ENCODE measurements at places on chromosomes 11 and 22. TPM values are rescaled to one million over a fixed set of nuclear protein-coding genes. Genes with fewer than 3 reads are reported as not detected.

APOBEC3A gene
- 12.6 TPM for total RNA-seq

CRACR2B gene
- 5.6 TPM for total RNA-seq

DEFB131B gene
- not detected for total RNA-seq

MLC1 gene
- total RNA-seq, result 3.1 TPM

GALR3 gene
- not detected for total RNA-seq

IZUMO1R gene
- not detected for total RNA-seq

TSSC4 gene
- 18.1 TPM for total RNA-seq

OR10A2 gene
- not detected for total RNA-seq

LIPT2 gene
- 2.1 TPM for total RNA-seq

OR51E2 gene
- 0.10 TPM for total RNA-seq

LRRN4CL gene
- 12.7 TPM for total RNA-seq

TENM4 gene
- 27.2 TPM for total RNA-seq

ALDH3B1 gene
- total RNA-seq, result 2.1 TPM

NPTXR gene
- 2.5 TPM for total RNA-seq

- DNase-seq, result no peak
These were observed 9.2 kb upstream of the TSKU start for GRCh38 chr11:76773921-76774361.

- no peak for DNase-seq
These were observed 30.6 kb downstream of the KIRREL3 start for GRCh38 chr11:126969865-126970479.

DNA sequence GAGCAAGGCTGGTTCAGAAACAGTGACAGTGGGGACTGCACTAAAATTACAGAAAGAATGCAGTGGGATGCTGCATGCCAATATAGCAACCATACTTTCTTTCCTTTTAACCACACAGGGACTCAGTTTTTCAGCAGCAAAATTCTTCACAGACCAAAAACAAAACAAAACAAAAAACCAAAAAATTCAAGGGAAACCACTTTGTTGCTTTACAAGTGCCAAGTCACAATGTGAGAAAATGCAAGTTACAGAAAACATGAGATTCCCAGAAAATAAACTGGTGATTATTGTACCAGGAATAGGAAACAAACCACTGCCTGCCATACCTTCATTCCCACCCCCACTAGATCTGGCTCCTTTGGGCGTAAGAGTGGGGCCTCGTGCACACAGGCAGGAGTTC, 52.6 kb downstream of the TENM4 start:
- no peak for DNase-seq

GRCh38 chr22:44524806-44525205, 26.8 kb upstream of the RTL6 start:
- DNase-seq, result no peak

DNA sequence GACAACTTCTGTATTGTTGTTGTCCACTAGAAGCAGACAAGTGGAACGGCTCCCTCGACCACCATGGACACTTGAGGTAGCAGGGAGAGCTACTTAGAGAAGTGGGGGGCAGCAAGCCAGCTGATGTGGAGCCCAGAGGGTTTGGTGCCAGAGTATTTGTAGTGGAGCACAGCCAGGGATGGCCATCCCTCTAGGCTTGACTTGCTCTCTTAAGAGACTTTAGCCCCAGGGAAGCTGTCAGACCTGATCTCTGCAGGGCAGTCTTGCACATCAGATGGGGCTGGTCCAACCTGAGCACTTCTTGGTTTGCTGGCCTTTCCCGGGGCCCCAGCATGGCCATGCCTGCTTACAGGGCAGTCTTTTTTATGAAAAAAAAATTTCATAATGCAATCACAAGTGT, 15.0 kb upstream of the TMEM135 start:
- DNase-seq, result no peak

DNA sequence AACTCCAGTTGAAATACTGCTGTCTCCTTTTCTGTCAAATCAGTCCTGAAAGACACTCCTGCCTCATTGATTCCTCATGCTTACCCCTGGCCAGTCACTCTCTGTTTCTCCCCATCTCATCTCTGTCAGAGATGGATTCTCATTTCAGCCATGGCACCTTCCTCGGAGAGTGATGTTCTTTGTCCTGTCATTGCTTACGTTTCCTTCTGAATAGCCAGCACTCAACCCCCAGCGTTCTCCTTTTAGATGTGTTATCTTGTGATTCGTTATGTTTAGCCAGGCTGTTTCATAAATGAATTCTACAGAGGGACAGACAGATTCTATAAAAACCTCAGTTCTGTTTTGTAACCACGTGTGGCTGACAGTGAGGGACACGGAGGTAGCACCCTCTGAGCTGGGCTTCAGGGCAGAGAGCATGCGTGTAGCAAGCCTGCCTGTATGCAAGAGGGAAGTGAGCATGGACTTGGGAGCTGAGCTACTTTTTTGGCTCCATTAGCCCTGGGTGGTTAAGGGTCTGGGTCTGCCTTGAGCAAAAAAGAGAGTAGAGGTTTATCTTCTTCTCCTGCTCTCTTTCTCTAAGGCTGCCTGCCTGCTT, 354.6 kb downstream of the DDX10 start:
- DNase-seq, result no peak

DNA sequence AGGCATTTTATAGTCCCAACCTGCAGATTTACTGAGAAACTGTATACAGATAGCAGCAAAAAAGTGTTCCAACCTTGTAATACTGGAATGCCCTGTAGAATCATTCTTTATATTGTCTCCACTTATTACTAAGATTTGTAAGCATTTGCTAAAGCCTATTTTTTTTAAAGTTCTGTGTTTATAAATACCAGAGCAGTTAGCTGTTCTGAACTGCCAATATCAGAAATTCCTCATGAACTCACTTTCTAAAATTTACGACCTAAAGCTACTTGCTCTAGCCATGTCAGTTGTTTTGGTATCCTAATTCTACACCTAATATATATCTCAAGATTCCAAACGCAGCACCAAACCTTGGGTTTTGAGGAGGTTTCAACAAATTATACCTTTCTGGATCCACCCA, 103.2 kb downstream of the C11orf65 start:
- no peak for DNase-seq

GRCh38 chr11:12930850-12931249, 78.3 kb upstream of the RASSF10 start:
- DNase-seq, result no peak

DNA sequence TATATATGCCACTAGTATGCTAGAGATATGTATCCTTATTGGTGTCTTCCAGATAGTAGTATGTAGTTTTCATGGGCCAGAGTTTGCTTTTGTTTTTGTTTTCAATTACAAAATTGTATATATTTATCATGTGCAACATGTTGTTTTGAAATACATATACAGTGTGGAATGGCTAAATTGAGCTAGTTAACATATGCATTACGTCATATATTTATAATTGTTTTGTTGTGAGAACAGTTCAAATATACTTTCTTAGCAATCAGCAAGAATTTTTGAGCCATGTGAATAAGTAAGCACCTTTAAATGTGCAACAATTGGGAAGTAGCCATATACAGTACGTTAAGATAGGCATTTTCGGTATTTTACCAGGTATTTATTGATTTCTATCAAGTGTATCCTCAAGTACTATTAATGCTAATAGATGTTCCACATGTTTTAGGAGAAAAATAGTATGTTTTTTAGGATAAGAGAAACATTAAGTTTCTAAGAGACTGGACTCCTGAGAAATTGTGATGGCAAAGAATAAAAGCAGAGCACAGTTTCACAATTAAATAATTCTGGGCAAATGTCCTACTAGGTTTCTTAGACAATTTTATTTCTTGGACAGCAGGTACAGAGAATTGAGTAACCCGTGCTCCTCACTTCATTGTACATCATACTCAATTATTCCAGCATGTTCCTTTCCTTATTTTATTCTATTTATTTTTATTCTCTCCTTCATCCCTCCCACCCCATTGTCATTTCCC, 60.5 kb upstream of the SLC5A12 start:
- DNase-seq, result peak; percentile 82

DNA sequence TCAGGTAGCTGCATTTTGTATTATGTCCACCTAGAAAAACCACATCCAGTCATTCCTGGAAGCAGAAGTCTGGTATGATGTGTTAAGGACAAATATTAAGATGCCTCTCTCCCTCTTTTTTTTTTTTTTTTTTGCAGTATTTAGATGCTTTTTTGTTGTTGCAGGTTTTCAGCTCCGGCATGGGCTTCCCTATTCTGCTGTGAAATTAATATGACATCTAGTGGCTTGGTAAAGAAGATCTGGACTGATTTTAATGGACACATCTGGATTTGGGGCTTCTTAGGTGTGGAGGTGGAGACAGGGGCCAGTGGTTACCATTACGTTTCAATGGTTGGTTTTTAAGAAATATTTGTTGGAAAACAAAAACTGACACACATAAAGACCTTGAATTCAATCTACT, 47.5 kb upstream of the RASSF10 start:
- peak; percentile 33 for DNase-seq

DNA sequence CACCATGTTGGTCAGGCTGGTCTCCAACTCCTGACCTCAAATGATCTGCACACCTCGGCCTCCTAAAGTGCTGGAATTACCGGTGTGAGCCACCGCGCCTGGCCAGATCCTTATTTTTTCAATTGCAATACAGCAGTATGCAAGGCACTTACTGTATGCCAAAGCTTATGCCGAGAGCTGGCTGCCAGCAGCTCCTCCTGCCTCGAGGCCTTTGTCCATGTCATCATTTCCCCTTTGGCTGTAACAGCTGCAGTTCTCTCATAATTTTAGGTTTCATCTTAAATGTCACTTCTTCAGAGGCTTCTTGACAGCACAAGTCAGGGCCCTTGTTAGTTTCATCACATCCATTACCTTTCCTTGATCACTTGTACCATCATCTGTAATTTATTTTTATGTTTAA, 1.5 kb upstream of the SREBF2 start:
- no peak for DNase-seq

GRCh38 chr11:123351375-123351774, 78.7 kb upstream of the GRAMD1B start:
- DNase-seq, result no peak

DNA sequence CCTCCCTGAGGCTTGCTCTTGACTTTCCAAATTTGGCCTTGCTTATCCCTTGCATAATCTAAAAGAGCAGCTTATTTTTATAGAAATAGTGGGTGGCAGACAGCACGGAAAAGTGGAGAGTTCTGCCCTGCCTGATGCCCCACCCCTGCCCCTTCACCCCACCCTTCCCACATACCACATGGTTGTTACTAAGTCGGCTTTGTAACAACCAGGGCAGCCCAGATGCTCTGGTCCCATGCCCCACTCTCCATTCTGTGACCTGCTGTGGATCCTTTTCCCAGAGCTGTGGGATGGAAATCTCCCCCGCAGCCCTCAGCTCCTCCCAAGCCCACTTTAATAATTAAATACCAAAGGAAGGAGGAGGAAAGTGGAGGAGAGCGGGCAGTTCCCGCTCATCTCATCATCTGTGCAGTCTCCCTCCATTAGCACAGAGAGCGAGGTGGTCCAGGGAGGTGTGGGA, 10.9 kb downstream of the MRGPRF start:
- DNase-seq, result no peak

- no peak for DNase-seq
These were observed 96.6 kb upstream of the POU2AF2 start for GRCh38 chr11:111148953-111149352.

GRCh38 chr22:45584121-45584570, 81.5 kb downstream of the FBLN1 start:
- no peak for DNase-seq

DNA sequence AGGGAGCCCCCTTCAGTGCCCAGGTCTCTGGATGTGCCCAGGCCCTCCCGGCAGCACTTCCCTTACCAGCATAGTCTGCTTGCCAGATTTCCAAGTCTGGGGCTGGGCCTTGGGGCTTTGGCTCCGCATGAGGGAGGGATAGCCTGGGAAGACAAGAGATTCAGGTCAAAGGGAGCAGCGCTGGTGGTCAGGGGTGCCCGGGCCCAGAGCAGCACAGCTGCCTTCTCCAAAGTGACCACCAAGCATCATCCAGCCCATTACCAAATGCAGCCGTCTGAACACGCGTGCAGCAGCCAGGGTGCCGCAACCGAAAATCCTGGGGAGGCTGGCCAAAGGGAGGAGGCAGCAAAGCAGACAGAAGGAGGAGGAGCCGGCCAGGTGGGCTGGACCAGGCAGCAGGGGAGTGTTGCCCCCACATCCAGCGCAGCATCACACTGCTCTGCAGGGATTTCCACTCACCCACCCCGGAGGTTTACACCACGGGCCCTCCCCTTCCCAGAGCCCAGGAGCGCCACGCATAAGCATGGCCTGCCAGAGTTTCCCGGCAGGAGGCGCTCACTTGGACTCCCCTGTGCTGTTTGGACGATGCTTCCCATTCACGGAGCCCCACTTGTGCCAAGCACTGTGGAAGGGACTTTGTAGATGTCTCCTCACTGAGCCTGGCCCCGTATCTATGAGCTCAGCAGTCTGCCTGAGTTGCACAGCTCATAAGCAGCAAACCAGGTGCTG, 22.5 kb downstream of the TRIM29 start:
- DNase-seq, result no peak

- DNase-seq, result no peak
These were observed 7.7 kb downstream of the EHBP1L1 start for GRCh38 chr11:65583589-65583988.

DNA sequence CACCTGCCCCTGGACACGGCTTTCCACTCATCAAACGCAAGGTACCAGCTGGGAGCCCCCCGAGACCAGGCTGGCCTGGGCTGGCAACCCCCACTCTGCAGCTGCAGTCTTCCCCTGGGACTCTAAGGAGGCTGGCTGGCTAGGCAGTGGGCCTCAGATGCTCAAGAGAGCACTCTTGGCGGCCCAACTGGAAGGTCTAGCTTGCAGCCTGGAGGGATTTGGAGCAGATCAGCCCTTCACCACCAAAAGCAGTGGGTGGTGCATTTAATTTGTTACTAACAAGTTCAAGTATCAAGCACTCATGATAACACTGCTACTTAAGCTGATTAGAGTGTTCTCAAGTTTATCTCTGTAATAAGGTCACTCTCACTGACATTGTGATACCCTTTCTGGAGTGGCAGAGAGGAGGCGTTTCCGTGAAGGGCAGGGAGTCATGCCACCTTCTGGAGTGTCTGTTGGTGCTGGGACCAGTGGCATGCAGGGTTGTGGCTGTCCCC, 21.5 kb downstream of the C22orf23 start:
- no peak for DNase-seq

GRCh38 chr11:118625036-118625690, 17.7 kb downstream of the PHLDB1 start:
- DNase-seq, result no peak

DNA sequence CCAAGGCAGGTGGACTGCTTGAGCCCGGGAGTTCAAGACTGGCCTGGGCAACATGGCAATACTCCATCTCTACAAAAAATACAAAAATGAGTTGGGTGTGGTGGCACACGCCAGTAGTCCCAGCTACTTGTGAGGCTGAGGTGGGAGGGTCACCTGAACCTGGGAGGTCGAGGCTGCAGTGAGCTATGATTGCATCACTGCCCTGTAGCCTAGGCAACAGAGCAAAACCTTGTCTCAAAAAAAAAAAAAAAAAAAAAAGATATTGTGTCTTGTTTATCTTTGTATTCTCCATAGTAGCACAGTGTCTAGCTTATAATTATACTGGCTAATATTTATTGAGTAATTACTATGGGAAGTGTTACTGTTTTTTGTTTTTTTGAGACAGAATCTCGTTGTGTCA, 15.8 kb upstream of the GPHA2 start:
- DNase-seq, result no peak

Measured in skin of body (tissue), 3 donors.